ENCODE measurements at places on chromosomes 1 and 21.

- DNase-seq, result no peak
These were observed 8.7 kb upstream of the UMODL1 start for GRCh38 chr21:42062236-42063022.

GRCh38 chr1:171817511-171818265 lies 23.6 kb upstream of the DNM3 start:
- DNase-seq, result peak; percentile 26

GRCh38 chr1:27563591-27564471 lies 40.1 kb downstream of the AHDC1 start:
- DNase-seq, result no peak

DNA sequence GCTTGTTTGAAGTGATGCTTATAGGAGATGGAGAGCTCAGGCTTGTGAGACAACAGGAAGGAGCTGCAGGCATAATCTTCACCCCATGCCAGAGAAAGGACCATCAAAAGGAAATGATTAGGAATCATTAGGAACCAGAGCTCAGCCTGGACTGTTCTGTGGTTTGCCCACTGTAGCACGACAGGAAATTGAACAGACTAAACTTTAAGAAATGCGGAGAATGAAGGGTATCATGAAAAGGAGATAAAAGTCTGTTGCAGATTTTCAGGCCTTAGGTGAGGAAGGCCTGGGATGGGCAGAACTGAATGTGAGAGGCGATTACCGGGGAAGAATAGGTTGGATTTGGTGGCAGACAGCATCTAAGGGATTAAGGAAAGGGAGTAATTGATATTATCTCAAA lies 292.0 kb upstream of the PLXNA2 start:
- DNase-seq, result no peak

DNA sequence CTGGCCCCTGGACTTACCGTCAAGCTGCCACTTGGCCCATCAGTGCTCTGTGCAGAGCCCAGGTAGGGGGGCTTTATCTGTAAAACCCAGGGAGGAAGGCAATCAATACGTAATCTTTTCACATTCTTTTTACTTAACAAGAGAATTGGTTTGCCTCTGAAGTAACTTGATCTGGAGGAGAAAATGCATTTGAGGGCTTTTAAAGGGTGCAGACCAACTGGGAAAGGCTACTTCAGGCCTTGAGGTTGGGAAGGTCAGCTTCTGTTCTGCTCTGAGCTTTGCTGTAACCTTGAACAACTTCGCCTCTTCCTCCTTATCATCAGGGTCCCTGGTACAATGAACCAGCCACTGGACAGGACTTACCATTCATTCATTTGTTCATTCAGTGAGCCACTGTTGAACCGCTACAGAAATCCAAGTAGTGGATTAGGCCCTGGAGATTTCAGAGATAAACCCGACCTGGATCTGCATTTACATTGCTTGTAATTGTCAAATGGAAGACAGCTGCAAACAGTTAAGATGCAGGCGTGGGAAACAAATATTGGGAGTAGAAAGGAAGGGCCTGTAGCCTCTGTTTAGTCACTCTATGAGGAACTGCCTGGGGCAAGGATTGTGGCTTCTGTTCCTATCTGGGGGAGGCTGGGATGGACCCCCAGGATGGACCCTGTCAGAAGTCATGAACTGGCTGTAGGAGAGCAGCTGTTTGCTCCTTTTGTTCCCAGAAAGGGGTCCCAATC lies 90.9 kb downstream of the MAN1C1 start:
- DNase-seq, result no peak

- DNase-seq, result no peak
These were observed 22.9 kb downstream of the SPEN start for GRCh38 chr1:15870421-15870820.

DNA sequence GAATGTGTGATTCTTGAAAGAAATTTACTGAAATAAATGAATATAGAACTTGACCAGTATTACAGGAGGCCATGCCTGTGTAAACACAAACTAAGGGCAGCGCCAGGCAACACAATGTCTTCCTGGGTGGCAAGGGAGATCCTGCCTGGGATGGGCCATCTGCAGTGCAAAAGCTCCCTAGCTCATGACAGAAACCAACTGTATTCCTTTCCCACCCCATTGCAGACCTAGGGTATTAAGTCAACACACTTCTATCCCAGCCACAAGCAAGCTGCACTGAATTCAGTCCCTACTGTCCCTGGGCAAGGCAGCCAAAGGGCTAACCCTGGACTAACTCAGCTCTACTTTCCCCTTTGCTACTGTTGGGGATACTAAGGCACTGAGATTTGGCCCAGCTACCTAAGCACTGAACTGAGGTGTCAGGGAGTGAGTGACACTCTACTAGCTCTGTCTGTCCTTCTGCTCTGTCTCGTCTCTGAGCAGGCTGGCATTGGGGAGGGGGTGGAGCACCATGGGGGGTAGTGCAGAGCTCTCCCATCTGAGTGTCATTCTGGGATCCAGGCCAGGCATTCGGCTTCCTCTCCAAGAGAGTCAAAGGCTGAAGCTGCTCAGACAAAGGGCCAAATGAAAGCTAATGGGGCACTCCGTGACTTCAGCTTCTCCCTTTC lies 2.5 kb downstream of the INKA2 start:
- DNase-seq, result no peak

- no peak for DNase-seq
These were observed 97.0 kb downstream of the IER5 start for GRCh38 chr1:181185461-181185860.

- DNase-seq, result no peak
These were observed 6.5 kb upstream of the TRAPPC10 start for GRCh38 chr21:44005593-44005992.

- no peak for DNase-seq
These were observed 168.8 kb downstream of the EIF4G3 start for GRCh38 chr1:21007876-21008275.
